HepG2 (cell line): ENCODE measurements at places on chromosomes 3 and 15.
A peak's percentile ranks its signal among the peaks of the same experiment; 100 is the strongest.

GRCh38 chr3:145383416-145383815 is 777.6 kb downstream of the PLOD2 start:
- DNase-seq = no peak

GRCh38 chr3:64321747-64322146 is 96.5 kb upstream of the PRICKLE2 start:
- DNase-seq = no peak

- no peak for DNase-seq
Observed at GRCh38 chr3:50657816-50658215, 16.9 kb upstream of the DOCK3 start.

- peak; percentile 74 for DNase-seq
Observed at GRCh38 chr3:177516158-177517011, 319.1 kb upstream of the TBL1XR1 start.

DNA sequence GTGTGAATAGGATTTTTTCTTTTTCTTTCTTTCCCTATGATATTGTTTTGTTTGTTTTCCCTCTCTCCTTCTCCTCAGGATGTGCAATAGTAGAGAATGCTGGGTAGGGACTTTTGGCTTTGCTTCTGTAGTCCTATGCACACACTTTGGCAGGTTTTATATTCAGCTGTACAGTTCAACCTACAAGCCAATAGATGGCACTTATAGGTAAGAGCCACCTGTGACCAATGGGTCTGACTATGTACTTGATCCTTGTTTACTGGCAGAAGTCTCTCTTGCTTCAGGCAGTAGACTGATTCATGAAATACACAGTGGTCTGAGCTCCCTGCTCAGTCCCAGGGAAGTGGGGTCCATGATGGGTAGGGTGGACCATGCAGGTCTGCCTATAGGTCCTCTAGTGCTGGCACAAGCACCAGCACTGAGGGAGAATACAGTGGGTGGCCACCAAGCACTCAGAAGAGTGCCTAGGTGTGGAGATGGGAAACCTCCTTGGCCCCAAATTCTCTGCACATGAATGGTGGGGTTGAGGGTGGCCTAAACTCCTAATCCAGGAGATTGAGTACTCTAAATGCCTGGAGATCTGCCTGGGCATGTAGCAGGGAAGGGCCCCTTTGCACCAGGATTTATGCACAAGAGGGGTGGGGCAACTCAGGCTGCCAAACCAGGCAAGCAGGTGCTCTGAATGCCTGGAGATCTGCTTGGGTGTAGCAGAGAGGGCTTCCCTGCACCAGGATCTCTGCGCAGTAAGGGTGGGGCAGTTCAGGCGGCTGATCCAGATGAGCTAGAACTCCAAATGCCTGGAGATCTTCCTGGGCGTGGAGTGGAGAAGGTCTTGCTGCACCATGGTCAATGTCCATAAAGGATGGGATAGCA is 176.1 kb downstream of the DOCK3 start:
- no peak for DNase-seq

GRCh38 chr3:172519740-172520139 is 3.5 kb downstream of the TNFSF10 start:
- no peak for DNase-seq

GRCh38 chr3:42685891-42686820 is 819 bp downstream of the KLHL40 start:
- no peak for DNase-seq

- no peak for DNase-seq
Observed at GRCh38 chr15:54032066-54032465, 53.8 kb downstream of the UNC13C start.

- DNase-seq = no peak
Observed at GRCh38 chr3:123312331-123313265, 110.9 kb downstream of the SEC22A start.

DNA sequence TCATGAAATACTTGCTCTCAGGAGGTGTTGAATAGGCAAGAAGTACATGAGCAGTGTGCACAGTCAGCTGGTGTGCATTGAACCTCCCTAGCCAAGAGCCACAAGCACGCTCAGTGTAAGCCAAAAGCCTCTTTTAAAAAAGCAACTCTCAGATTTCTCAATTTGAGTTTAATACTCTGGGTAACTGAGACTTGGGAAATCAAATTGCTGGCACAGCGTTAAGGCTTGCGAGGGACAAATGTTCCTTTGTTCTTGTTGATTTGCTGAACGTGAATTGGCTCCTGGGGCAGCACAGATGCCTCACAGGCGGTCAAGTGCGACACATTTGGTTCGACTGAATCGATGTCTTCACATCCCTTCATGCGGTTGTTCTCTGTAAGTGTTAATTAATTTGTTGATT is at the start of gene FAM240A:
TSS of gene FAM240A (plus strand) at position 202 of the 400 bp plus-strand sequence. CDS start at position 361, 159 bp downstream.
- no peak for DNase-seq

GRCh38 chr3:158896729-158897128 is 94.9 kb downstream of the MFSD1 start:
- no peak for DNase-seq

- no peak for DNase-seq
Observed at GRCh38 chr3:72560846-72561675, 287.2 kb downstream of the SHQ1 start.

GRCh38 chr3:50401978-50402595 is 42.8 kb upstream of the TMEM115 start:
- DNase-seq = no peak

GRCh38 chr15:27218426-27218825 is 247.4 kb downstream of the GABRG3 start:
- DNase-seq = no peak

GRCh38 chr3:59919586-59919985 is 869.8 kb upstream of the CFAP20DC start:
- DNase-seq = no peak

GRCh38 chr3:178492491-178492890 is 43.7 kb upstream of the KCNMB2 start:
- no peak for DNase-seq

GRCh38 chr3:127252446-127252845 is 35.4 kb downstream of the PRR20G start:
- DNase-seq = no peak

- DNase-seq = peak; percentile 24
Observed at GRCh38 chr15:89958107-89958805, 42.9 kb upstream of the ZNF710 start.

- DNase-seq = no peak
Observed at GRCh38 chr3:73255609-73256029, 194.2 kb downstream of the EBLN2 start.

DNA sequence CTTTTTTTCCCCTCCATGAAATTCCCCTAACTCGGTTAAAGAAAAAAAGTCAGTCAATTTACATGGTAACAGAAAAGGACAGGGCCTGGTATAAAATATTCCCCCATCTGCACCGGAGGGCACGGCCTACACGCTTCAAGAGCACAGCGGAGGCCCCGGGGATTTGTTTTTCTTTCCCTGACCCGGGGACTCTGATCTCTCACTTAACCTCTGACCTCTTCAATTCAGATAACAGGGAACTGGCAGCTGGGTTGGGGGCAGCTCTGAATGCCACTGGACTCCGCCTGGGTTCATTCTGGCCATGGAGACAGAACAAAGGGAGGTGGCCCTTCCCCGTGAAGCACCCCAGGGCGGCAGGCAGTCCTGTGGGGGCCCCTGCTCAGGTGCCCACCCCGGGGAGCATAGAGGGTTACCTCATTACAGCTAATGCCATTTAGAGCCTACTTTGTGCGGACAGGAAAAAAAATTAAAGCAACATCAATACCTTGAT is 257.5 kb downstream of the SHQ1 start:
- DNase-seq = peak; percentile 93

GRCh38 chr3:150308481-150309256 is 99.4 kb upstream of the TSC22D2 start:
- no peak for DNase-seq

DNA sequence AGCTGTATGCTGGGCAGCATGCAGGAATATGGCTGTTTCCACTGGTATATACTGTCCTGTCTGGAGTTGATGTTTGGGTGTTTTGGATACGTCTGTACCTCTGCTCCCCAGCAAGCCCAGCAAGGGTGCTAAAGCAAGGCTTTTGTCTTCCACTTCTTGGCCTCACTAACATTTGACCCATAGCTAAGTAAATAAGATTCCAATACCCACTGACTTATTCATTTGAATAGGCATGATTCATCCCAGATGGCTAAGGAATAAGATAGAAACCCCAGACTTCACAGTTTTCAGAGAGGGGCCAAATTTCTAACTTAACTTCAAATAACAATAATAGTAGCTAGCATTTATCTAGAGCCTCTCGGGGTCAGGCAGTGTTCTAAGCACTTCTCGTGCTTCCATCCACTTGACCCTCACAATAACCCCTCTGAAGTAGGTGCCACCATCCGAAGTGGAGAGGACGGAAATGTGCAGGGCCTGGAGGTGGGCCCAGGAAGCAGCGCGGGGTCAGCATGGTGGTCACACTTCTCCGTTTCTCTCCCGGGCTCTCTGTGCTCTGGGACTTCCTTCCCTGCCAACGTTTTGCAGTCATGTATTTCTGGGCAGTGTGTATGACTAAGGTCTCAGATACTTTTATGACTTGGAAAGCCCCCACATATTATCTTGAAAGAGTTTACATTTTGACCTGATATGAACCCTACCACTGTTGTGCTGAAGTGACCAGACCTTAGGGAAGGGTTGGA is 39.3 kb downstream of the LRRK1 start:
- no peak for DNase-seq

DNA sequence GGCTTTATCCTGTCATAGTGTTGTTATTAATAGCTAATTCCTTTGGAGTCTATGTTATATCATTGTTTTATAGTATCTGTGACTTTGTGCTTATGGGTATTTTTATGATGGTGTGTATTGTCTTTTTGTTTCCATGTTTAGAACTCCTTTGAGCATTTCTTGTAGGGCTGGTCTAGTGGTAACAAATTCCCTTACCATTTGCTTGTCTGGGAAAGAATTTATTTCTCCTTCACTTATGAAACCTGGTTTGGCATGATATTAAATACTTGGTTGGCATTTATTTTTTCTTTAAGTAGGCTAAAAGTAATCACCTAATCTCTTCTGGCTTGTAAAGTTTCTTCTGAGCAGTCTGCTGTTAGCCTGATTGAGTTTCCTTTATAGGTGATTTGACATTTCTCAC is 47.7 kb upstream of the ROBO1 start:
- DNase-seq = no peak
